ENCODE measurements at places on chromosomes 6 and 20. TPM values are rescaled to one million over a fixed set of nuclear protein-coding genes. Genes with fewer than 3 reads are reported as not detected.

- no peak for DNase-seq
These were observed 54.8 kb upstream of the AKIRIN2 start for GRCh38 chr6:87756858-87757257.

MAK gene
- 0.14 TPM for polyA plus RNA-seq

- no peak for DNase-seq
These were observed 5.2 kb downstream of the HAO1 start for GRCh38 chr20:7935027-7935551.

DNA sequence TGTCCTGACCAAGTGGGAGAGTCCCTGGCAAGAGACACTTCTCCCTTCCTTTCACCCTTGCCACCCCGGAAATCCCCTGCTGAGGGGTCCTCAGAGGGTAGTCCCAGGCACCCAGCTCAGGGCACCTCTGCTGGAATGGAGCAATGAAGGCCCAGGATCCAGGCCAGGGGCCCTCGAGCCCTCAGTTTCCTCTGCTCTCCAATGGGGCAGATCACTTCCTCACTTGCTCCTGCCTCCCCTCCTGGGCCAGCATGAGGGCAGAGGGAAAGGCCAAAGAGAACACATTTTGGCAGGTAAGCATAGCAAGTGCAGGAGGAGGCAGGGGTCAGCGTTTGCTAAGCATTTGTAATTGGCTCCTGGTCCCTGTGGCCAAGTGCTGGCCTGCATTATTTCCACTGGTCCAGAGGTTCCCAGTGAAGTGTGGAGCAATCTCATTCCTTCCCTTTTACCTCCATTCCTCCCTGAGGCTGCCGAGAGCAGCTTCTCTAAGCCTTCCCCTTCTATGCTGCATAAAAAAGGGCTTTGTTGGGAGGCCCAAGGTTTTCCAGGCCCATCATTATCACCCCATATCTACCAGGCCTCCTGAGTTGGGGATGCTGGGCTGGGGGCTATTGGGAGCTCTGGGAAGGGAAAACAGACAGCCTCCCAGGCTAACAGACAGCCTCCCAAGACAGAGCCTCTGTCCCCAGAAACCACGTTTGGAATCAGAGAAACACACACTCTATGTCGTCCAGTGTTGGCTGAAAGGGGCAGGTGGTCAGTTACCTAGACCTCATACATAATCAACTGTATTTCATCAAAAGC, 28.8 kb upstream of the VEGFA start:
- no peak for DNase-seq

GRCh38 chr20:37529214-37529967, 1.7 kb upstream of the BLCAP start:
- DNase-seq: no peak

DNA sequence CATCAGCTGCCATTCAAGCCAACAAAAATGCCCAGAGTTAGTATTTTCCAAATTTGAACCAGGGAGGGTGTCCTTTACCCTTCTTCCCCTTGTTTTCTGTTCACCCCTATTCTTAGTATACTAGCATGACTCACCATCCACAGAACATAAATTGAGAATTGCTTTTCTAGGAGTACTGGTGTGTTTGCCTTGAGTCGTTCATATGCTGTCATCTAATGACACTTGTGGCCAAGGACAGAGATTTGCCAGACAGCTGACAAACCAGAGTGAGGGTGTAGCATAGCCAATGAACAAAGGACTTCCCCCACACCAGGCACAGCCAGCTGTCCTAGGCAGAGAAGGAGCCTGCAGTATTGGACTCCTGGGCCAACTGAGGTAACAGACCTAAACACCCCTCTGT, 62.2 kb downstream of the FILIP1 start:
- DNase-seq: peak; percentile 67

DNA sequence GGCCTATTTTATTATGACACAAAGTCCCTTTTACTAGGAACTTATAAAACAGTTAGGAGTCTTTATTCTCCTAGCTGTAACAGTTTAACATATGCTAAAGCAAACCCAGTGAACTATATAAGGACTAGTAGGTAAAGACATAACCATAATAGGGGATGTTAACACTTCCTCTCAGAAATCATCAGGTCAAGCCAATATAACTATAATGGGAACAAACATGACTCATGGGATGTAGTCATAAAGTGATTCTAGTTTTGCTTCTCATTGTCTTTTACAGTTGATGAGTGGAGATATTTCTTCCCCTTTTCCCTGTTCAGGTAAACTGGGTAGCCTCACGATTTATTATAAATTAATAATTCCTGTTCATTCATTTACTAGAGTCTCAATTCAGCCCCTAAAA, 9.7 kb downstream of the PTCHD4 start:
- no peak for DNase-seq

CRISP2 gene
- polyA plus RNA-seq: not detected

- DNase-seq: peak; percentile 16
These were observed 22.4 kb downstream of the DLL1 start for GRCh38 chr6:170268216-170269129.

- no peak for DNase-seq
These were observed 235.6 kb upstream of the CHD6 start for GRCh38 chr20:41853806-41854205.

- DNase-seq: no peak
These were observed 586.8 kb downstream of the RFPL4B start for GRCh38 chr6:112933947-112934346.

DNA sequence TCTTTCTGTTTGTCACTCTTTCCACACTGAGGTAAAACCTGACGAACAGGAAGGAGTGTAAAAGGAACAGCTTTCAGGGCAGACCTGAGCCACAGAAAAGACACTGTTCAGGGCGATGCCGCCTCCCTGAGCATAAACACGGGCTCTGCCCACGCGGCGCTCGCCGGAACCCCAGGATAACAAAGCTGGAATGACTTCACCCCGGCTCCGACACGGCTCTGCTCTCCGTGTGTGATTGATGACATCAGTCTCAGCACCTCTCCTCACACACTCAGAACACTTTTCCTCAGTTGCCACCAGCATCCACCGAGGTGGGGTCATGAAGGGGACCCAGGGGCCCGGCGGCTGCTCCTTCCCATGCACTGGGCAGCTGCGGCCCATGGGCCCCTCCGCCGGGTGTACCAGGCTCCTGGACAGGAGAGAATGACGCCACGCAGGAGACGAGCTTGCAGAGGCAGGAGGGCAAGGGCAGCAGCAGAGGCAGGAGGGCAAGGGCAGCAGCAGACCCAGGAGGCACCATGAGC, 43.6 kb downstream of the DLL1 start:
- peak; percentile 38 for DNase-seq

DNA sequence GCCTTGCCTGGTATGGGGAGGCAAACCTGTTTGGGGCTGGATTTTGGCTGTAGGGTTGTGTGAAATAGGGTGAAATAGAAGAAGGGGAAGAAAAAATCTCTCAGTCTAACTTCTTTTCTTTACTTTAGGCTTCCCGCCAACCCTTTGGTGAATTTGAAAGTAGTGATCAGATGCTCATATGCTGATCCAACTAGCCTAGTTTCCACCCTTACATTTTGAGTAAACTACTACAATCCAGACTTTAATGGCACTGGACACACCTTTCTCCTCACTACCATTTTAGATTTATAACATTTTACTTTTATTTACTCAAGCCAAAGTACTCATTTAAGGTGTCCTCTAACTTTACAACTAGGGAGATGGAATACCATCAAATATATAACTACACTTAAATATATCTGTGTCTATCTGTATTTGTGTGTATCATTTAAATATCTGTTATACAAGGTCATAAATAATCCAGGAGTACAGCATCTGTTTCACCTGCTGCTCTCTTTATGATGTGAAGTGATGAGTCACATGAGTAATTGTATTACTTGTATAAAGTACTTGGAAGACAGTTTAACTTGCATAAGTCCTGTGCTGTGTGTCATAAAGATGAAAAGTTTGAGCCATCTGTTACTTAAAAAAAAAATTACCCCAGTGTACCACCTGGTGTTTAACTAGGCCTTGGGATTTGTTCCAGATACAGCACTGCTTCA, 172.1 kb downstream of the CDKAL1 start:
- no peak for DNase-seq

DNA sequence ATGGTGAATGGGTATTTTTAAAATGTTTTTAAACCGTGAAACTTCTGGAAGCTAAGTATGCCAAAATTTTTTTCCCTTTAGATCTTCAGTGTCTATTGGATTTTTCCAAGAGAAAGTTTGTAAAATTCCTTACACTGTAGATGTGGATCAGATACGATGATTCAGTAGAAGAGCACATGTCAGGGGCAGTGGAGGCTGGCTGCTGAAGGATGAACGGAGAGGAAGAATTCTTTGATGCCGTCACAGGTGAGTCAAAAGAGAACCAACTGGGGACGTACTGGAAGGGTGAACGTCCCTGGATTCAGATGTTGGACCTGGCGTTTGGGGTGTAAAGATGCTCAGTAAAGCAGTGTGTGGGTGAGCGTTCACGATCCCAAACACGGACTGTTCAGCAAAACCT, 17.7 kb downstream of the OSBPL2 start:
- DNase-seq: no peak

DNA sequence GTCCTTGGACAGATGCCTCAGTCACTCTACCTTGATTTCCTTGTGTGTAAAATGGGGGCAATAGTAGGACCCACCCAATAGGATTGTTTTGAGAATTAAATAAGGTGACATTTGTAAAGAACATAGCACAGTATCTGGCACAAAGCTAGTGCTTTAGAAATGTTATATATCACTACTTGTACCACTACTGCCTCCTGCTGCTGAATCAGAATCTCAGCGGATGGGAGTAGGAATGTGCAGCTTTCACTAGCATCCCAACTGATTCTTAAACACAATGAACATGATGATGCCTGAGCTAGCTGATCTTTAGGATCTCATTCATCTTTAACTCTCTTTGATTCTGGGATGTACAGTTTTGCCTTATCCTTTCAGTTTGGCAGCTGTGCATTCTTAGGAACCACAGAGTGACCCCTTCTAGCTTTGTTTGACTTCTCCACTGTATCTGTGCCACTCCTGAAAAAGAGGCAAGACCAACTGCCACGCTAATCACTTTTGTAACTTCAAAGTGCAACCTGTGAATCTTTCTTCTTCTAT, 7.2 kb downstream of the PBOV1 start:
- no peak for DNase-seq

- peak; percentile 76 for DNase-seq
These were observed 23.2 kb downstream of the ZNF311 start for GRCh38 chr6:28981833-28982475.

GRCh38 chr6:32666420-32667300, at the start of gene HLA-DQB1:
HLA-DQB1 (minus strand) TSS chr6:32666657; CDS start chr6:32666607, 50 bp downstream.
- no peak for DNase-seq

DNA sequence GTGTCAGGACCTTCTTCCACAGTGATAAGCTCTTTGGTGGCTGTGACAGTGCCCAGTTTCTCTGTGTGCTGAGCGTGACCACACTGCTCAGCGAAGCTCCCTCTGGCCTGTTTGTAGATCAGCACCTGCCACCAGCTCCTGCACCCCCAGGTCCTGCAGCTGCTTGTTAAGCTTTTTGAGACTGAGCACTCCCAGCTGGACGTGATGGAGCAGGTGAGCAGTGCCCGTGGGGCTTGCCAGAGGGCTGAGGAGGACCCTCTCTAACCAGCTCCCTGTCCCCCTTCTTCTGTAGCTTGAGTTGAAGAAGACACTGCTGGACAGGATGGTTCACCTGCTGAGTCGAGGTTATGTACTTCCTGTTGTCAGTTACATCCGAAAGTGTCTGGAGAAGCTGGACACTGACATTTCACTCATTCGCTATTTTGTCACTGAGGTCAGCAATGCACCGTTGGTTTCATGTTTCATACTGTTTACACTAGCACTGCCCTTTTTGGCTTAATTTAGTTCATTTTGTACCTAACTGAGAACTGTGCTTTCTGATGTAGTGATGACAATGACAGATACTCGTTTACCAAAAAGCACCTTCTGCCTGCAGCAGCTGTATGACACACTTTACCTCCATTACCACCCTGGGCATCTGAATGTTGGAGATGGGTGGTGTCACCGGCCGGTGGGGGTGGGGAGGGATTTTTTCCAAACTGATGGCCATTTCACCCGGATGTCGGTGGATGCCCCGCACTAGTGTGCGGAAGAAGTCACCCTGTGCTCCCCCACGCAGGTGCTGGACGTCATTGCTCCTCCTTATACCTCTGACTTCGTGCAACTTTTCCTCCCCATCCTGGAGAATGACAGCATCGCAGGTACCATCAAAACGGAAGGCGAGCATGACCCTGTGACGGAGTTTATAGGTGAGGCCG, 12.5 kb downstream of the NELFCD start:
- DNase-seq: peak; percentile 13

DNA sequence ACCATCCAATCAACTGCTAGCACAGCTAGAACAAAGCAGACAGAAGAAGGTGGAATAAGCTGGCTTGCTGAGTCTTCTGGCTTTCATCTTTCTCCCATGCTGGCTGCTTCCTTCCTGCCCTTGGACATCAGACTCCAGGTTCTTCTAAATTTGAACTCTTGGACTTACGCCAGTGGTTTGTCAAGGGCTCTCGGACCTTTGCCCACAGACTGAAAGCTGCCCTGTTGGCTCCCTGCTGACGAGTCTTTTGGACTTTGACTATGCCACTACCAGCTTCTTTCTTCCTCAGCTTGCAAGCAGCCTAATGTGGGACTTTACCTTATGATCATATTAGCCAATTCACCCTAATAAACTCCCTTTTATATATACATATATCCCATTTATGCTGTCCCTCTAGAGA, 164.1 kb upstream of the GJE1 start:
- no peak for DNase-seq

DNA sequence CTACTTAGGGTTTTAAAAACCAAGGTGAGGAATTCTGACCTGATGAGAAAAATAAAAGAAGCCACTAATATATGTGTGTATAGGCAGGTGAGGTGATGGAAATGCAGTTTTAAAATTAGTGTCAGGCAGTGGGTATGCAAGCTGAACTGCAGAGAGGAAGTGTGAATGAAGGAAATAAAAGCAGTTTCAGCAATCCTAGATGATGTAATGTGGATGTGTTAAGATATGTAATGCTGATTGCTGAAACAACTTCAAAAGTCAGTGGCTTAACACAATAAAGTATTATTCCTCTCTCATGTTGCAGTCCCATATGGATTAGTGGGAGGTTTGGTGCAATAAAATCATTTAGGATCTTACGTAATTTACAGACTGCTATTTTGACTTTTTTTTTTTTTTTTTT, 119.9 kb upstream of the ASCC3 start:
- DNase-seq: no peak

- no peak for DNase-seq
These were observed 84.3 kb downstream of the ATXN1 start for GRCh38 chr6:16676978-16677377.
